ENCODE measurements at places on chromosomes 12 and 14. TPM values are rescaled to one million over a fixed set of nuclear protein-coding genes. Genes with fewer than 3 reads are reported as not detected.

DNA sequence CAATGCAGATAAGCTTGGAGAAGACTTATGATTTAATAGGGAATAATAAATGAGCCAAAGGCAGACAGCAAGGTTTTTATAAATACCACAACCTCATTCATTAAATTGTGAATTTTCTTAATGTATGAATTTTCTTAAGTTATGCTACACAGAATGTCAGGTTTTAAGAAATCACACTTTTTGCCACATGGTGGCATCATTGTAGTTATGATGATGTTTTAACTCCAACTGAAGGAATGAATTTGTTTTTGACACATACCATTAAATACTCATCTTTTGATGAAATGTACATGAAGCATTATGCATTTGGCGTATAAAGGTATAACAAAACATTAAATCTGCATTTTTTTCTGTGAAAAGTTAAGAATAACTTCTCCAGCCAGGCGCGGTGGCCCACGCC, 524.1 kb upstream of the FBXO33 start:
- no peak overlapping the region for H3K27ac ChIP-seq
- no peaks in the 10 kb centered on the region for H3K4me1 ChIP-seq
- no peak for DNase-seq
- no peaks in the 10 kb centered on the region for H3K36me3 ChIP-seq
- no peak overlapping the region for H3K4me3 ChIP-seq
- H3K27me3 ChIP-seq, result no peaks in the 10 kb centered on the region

- H3K27ac ChIP-seq, result no peak overlapping the region
- no peaks in the 10 kb centered on the region for H3K27me3 ChIP-seq
- no peak for DNase-seq
- H3K4me3 ChIP-seq, result no peak overlapping the region
- no peaks in the 10 kb centered on the region for H3K4me1 ChIP-seq
Observed at GRCh38 chr12:107109726-107110719, 16.7 kb upstream of the CRY1 start.

GRCh38 chr12:55039395-55040354, 19.9 kb downstream of the NEUROD4 start:
- H3K27ac ChIP-seq, result no peak overlapping the region
- no peak overlapping the region for H3K4me3 ChIP-seq
- H3K4me1 ChIP-seq, result peaks cover 6% of the 10 kb centered on the region
- no peaks in the 10 kb centered on the region for H3K27me3 ChIP-seq
- DNase-seq, result no peak

DNA sequence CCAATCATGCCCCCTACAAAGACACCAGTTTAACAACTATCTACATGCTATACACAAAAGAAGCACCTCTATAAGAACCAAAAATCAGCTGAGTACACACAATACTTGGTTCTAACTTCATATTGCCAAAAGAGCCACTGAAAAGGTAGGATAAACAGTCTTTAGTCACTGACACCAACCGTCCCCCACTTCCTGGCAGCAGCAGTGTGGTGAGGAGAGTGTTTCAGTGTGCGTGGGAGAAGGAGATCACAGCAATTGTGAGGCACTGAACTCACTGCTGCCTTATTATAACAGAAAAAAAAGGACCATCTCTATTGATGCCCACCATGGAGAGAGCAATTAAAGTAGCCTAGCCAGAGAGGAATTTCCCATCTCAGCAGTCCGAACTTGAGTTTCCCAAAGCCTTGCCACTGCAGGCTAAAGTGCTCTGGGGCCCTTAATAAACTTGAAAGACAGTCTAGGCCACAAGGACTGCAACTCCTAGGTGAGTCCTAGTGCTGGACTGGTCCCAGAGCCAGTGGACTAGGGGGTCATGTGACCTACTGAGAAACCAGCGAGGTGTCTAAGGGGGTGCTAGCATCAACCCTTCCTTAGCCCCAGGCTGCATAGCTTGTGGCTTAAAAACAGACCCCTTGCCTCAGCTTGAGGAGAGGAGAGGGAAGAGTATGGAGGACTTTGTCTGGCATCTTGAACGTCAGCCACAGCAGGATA, 37.1 kb upstream of the LMNTD1 start:
- no peaks in the 10 kb centered on the region for H3K4me1 ChIP-seq
- no peaks in the 10 kb centered on the region for H3K36me3 ChIP-seq
- no peak overlapping the region for H3K27ac ChIP-seq
- DNase-seq, result no peak
- H3K27me3 ChIP-seq, result no peaks in the 10 kb centered on the region

GRCh38 chr12:70364695-70365397, 1.2 kb upstream of the KCNMB4 start:
- H3K27me3 ChIP-seq, result no peaks in the 10 kb centered on the region
- H3K4me1 ChIP-seq, result peaks cover 2% of the 10 kb centered on the region
- H3K27ac ChIP-seq, result no peak overlapping the region
- no peaks in the 10 kb centered on the region for H3K36me3 ChIP-seq
- H3K4me3 ChIP-seq, result peak overlapping the region; percentile 76

- H3K27me3 ChIP-seq, result no peaks in the 10 kb centered on the region
- H3K36me3 ChIP-seq, result no peaks in the 10 kb centered on the region
- DNase-seq, result no peak
- H3K4me3 ChIP-seq, result no peak overlapping the region
- no peak overlapping the region for H3K27ac ChIP-seq
- H3K4me1 ChIP-seq, result no peaks in the 10 kb centered on the region
Observed at GRCh38 chr14:93381644-93382043, 34.7 kb downstream of the COX8C start.

DNA sequence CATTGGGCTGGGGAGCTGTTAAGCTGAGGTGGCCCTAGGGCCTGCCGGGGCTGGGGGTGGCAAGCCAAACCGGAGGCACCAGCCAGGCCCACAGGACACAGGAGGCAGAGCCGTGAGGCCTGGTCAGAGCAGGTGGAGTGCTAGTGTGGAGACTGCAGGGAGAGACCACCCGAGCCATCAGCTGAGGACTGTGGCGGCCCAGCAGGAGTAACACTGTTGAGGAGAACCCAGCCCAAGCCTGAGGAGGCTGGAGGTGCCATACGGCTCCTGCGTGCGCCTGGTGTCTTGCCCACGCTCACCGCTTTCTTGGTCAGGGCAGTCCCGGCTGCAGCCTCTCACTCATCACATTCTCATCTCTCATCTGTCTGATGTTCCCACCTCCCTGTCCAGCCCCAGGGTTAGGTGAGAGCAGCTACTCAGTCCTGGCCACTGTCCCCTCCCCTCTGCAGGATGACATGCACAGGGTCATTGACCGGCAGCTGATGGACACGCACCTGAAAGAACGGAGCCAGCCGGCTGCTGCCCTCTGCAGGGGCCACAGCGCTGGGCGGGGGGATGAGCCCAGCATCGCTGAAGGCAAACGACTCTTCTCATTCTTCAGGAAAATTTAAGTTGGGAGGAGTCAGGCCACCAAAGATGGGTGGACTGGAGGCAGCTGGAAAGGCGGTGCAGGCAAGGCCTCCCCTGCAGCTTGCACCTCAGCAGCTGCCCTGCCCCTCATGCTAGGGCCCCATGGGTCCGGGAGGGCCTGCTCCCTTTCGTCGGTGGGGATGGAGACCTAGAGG, 23.8 kb downstream of the RAB35 start:
- peak overlapping the region; percentile 58 for H3K27ac ChIP-seq
- no peaks in the 10 kb centered on the region for H3K27me3 ChIP-seq
- no peak for DNase-seq
- peaks cover 6% of the 10 kb centered on the region for H3K4me1 ChIP-seq
- H3K36me3 ChIP-seq, result no peaks in the 10 kb centered on the region
- H3K4me3 ChIP-seq, result no peak overlapping the region

DNA sequence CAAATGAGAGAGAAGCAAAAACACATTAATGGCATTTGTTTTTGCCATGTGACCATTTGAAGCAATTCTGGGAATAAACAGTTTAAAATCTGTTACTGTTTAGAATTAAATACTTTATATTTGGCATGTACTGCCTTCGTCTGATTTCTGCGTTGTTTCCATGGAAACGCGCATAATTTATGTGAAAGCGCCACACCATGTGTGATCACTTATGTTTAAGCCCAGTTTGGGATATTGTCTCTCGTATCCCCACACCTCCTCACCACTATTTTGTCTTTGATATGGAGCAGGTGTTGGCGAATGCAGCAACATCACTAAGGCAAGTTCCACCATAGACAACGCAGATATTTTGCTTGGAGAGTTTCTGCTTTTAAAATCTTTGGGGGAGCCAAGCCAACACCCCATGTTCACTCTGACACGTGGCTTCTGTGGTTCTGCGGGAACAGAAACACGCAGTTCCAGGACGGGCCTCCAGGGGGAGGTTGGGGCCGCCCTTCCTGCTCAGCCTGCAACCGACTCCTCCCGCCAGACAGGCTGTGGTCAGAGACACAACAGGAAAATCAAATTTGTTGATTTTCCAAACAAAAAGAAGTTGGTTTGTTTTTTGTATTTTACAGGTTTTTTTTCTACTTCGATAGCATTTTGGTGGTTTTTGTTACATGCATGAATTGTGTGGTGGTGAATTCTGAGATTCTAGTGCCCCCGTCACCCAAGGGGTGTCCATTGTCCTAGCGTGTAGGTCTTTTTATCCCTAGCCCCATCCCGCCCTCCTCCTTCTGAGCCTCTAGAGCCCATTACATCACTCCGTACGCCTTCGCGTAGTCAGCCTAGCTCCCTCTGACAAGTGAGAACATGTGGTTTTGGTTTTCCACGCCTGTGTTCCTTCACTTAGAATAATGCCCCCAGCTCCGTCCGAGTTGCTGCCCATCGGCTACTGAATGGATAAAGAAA, 101.9 kb upstream of the SFSWAP start:
- H3K4me1 ChIP-seq, result no peaks in the 10 kb centered on the region
- peak; percentile 91 for DNase-seq
- no peaks in the 10 kb centered on the region for H3K27me3 ChIP-seq

- no peaks in the 10 kb centered on the region for H3K4me1 ChIP-seq
- H3K4me3 ChIP-seq, result no peak overlapping the region
- no peaks in the 10 kb centered on the region for H3K36me3 ChIP-seq
- H3K27me3 ChIP-seq, result no peaks in the 10 kb centered on the region
Observed at GRCh38 chr12:116919247-116919661, 8.5 kb downstream of the FBXW8 start.

- H3K4me1 ChIP-seq, result peaks cover 14% of the 10 kb centered on the region
- peak within 1 kb of the TSS; percentile 88 for H3K27ac ChIP-seq
- peak within 1 kb of the TSS; percentile 89 for H3K4me3 ChIP-seq
- DNase-seq, result peak; percentile 86
- no peaks in the 10 kb centered on the region for H3K36me3 ChIP-seq
Observed at GRCh38 chr14:37172024-37172869, at the start of gene SLC25A21. TSS of gene SLC25A21 (minus strand) at chr14:37172606.

- no peak overlapping the region for H3K27ac ChIP-seq
- H3K4me1 ChIP-seq, result peaks cover 3% of the 10 kb centered on the region
- no peak overlapping the region for H3K4me3 ChIP-seq
- no peak for DNase-seq
- no peaks in the 10 kb centered on the region for H3K36me3 ChIP-seq
- no peaks in the 10 kb centered on the region for H3K27me3 ChIP-seq
Observed at GRCh38 chr14:68392393-68393141, 400.3 kb downstream of the ZFP36L1 start.

- no peaks in the 10 kb centered on the region for H3K27me3 ChIP-seq
- H3K4me1 ChIP-seq, result 0 out of 2 replicates have a peak, but pooled peaks cover 2% of the 10 kb centered on the region
- DNase-seq, result no peak
Observed at GRCh38 chr14:59313144-59313651, 124.7 kb downstream of the DAAM1 start.

- H3K27me3 ChIP-seq, result no peaks in the 10 kb centered on the region
- DNase-seq, result no peak
- H3K4me1 ChIP-seq, result no peaks in the 10 kb centered on the region
- H3K27ac ChIP-seq, result no peak overlapping the region
- H3K36me3 ChIP-seq, result no peaks in the 10 kb centered on the region
- no peak overlapping the region for H3K4me3 ChIP-seq
Observed at GRCh38 chr12:125272383-125272933, 207.2 kb downstream of the AACS start.

GRCh38 chr12:116308647-116309046, 31.2 kb upstream of the MED13L start:
- no peak for DNase-seq
- no peaks in the 10 kb centered on the region for H3K4me1 ChIP-seq
- H3K4me3 ChIP-seq, result no peak overlapping the region
- no peaks in the 10 kb centered on the region for H3K27me3 ChIP-seq
- H3K36me3 ChIP-seq, result no peaks in the 10 kb centered on the region

PCED1B gene
- 4.9 TPM for total RNA-seq

SERPINA10 gene
- not detected for total RNA-seq

TULP3 gene
- total RNA-seq, result 18.4 TPM

KRT6C gene
- not detected for total RNA-seq

CLEC4D gene
- total RNA-seq, result not detected

HAL gene
- total RNA-seq, result 0.17 TPM
